DMS153 (cell line): ENCODE measurements at places on chromosomes 2 and 18.
A peak's percentile ranks its signal among the peaks of the same experiment; 100 is the strongest.

GRCh38 chr2:189328848-189329245, 112.4 kb upstream of the WDR75 start:
- no peak for DNase-seq

- no peak for DNase-seq
Observed at GRCh38 chr2:237640493-237640998, 13.2 kb downstream of the LRRFIP1 start.

DNA sequence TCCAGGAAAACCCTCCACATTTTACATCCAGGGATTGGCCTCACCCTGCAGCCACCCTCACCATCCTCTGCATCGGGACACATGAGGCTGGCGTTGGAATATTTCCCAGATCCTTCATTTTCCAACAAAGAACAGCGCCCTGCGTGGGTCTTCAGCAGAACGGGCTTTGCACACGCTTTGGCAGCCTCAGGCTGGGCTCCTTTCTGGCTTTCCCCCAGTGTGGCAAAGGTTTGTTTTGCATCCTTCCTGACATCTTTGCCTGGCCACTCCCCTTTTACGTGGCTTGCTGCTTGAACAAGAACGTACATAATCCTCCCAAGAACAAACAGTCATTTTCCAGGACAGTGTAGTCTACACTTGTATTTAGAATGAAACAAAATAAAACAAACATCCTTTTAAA, 25.6 kb upstream of the GREB1 start:
- DNase-seq: peak; percentile 6

DNA sequence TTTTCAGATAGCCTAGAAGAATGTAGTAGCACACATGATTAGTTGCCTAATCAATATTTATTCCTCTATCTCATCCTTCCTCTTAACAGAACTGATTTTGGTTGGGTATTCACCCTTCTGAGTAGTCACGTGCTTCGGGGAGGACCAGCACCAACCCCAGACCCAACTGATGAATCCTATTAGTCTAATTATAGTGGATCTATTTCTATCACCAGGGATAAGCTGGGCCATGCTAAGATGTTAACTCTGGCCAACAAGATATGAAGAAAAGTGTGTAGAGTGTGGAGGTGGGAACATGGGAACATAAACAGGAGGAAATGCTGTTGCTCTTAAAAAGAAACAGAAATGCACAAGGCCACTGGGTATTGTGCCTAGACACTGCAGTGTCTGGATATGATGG, 119.9 kb downstream of the THADA start:
- DNase-seq: no peak

DNA sequence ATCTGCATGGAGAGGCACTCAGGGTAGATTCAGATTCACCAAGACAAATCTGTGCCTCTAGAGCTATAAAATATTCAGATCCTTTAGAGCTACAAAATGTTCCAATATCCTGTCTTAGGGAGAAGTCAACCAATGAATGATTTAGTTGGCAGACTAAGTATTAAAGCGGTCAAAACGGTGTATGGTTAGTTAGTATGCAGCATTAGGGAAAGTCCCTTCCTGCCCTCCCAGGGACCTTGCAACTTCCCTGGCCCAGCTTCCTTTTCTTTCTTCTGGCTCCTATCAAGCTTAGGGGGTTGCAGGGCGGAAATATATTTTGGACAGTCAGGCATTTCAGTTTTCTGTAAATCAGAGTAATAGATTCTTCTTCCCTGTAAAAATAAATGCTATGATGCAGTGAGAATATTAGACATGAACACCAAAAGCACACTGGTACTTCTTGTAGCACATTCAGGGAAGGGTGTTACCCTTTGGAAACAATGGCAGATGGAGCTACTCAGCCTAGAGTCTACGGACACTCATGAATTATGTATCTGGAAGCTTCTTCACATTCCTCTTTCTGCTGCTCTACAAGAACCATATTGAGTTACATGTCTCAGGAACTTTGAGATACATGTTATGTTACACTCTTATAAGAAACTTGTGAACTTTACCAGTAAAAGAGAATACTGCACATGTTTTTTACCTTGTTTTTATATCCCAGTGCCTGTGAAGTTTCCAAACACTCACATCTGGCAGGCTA, 45.7 kb downstream of the CCDC93 start:
- no peak for DNase-seq

DNA sequence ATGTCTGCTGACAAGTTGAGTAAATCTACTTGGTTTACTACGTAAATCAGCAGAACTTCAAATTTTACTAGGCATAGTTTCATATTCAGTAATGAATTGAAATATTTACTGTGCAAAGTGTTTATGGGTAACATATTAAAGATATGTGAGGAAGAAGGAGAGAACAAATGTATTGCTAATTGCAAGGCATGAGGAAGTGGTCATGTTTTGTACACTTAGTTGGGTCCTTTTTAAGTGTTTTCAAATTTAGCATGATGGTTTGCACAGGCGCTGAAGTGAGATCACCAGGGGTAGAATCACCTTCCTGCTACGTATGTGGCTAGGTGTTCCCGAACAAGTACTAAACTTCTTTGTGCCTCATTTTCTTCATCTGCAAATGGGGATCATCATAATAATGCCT, 1534.4 kb downstream of the LRP1B start:
- no peak for DNase-seq

DNA sequence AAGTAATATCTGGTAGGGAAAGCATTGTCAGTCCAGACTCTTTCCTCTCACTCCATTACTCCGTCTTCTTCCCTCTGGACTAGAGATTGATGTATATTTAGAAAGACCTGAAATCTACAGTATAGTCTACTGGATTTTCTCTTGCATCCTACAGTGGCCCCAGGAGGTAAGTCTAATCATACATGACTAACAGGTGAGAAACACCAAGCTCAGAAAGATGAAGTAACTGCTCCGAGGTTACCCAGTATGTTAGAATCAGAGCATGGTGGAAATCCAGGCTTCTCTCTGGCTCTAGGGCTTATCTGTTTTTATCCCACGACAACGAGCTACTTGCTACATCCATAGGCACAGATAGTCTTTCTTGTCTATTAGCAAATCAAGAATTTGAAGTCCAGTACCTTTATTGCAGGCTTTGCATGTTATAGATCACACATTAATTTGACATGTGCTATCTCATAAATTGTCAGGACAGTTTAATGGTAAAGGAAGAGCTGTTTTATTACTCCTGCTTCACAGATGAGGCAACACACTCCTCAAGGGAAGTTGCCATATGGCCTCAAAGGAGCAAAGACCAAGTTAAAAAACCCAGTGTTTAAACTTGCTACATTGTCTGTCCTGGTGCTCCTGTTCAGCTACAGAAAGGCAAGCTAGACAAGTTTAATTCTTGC, 484.3 kb downstream of the THSD7B start:
- no peak for DNase-seq

- no peak for DNase-seq
Observed at GRCh38 chr2:152114366-152114765, 15.5 kb upstream of the CACNB4 start.

DNA sequence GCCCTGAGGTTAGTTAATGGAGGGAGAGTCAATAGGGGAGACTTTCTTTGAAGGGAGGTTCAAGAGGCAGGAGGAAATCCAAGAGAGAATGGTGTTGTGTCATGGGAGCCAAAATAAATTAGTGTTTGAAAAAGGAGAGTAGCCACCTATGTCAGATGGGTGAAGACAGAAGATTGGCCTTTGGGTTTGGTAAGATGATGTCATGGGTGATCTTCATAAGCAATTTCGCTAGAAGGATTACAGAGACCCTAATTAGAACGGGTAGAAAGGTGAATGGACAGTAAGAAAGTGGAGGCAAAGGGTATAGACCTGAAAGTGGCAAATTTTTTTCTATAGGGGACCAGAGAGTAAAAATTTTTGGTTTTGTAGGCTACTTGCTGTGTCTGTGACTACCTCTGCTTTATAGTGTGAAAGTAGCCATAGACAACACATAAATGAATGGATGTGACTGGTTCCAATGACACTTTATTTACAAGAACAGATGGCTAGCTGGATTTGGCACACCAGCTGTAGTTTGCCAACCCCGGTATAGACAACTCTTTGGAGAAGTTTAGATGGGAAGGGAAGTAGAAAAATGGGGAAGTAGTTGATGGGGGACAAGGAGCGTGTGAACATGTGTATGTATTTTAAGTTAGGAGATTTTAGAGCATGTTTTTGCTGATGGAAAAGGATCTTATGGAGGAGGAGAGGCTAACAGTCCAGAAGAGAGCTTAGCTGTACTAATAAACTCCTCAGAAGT, 9.3 kb downstream of the STAMBP start:
- no peak for DNase-seq

DNA sequence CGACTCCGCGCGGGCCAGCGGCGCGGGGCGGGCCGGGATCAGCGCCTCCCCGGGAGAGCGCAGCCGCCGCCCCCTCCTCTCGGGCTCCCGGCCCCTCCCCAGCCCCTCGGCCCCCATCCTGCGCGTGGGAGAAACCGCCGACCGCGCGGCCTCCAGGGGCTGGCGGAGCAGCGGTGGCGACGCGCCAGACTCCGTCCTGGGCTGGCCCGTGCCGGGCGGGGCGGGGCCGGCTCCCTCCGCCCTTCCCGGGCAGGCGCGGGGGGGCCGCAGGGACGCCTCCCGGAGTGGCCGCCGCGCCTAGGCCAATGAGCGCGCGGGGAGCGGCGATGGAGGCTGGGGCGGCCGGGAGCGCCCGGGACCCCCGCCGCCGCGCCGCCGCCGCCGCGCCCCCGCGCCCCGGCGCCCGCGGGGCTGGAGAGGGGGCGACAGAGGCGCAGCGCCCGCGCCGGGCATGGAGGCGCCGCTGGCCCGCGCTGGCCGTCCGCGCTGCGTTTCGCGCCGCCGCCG, 49.1 kb downstream of the KCNIP3 start:
- DNase-seq: no peak

DNA sequence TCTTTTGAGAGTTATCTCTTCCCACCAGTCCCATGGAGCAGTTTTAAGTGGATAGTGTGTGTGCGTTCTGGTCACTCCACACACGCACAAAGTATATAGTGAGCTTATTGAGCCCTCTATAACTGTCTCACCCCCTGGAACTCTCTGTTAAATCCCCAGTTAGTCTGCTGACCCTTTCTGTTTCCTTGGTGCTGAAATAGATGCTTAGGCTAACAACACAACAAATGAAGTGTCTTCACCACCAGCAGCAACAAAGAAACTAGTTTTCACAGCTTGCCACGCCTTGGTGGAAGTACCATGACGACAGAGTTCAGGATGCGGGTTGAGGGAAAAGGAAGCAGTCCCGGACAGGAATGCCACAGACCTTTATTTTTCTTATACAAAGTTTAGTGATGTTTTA, 203.5 kb upstream of the TMEFF2 start:
- no peak for DNase-seq

DNA sequence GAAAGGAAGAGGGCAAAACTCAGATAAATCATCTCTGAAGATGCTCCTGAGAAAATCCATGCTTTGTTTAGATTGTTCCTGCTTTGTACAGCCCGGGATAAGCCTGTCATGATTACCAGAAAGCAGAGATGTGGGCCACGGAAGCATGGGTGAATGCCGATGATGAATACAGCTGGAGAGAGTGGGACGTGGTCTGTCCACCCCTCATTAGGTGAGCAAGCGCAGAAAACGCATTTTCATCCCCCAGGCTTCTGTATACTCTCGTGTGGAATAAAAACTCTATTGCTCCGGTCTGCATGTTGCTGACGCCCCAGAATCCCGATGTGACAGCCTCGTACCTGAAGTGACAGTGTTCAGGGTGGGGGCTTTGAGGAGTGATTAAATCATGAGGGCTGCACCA, 52.0 kb upstream of the SALL3 start:
- no peak for DNase-seq

DNA sequence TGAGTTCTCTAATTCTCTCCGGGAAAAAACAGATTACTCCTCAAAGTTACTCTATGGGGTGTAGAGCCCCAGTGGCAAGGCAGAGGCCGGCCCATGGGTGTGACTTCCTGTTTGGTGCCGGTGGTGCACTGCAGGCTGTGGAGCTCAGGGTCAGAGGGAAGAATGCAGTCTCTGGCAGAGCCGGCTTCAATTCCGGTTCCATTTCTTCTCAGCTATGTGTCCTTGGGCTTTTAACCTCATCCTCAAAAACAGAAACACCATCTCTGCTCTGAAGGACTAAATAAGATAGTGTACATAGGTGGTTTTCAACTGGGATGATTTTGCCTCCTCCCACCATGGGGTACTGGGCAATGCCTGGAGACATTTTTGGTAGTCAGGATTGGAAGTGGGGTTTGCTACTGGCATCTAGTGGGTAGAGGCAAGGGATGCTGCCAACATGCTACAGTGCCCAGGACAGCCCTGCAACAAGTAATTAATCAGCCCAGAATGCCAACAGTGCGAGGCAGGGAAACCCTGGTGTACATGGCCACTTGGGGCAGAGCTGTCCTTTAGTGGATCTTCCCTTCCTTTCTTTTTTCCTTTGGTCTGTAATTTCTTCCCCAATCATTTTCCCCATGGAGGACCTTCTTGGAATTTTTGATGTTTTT, 81.2 kb downstream of the INSIG2 start:
- DNase-seq: no peak

GRCh38 chr18:335733-336132, 67.9 kb upstream of the THOC1 start:
- no peak for DNase-seq

GRCh38 chr2:242038928-242039341, 169.4 kb downstream of the RTP5 start:
- no peak for DNase-seq

DNA sequence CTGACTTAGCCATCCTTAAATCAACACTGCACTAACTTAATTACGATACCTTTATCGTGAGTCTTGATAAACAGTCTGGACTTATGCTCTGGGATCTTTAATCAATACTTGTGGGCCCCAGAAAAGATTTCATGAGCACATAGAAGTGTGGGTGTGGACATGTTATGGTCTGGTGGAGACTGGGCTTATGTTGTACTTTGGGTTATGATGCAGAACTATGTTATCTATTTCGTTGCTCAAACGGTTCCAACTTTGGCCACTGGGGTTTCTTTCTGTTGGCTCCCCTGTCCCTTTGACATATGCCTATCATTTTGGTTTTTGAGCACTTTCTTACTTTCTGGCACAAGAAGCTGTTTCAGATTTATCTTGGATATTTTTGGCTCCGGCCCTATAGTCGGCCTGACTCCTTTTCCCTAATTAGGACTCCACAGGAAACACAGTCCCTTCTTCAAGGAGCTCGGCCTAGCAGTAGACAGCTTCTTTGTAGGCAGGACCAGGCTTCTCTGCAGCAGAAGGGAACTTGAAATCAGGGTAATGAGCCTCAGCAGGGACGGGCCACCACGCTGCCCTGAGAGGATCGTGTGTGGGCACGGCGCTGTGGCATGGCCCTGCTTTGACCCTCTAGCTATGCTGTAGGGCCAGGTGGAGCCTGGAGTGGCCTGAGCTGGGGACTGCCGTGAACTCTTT, 54.6 kb upstream of the TXNDC2 start:
- no peak for DNase-seq
